Activated gamma-delta T cell treated with Interleukin-2 at 50 U/mL for 16 hours (primary cell): ENCODE measurements at places on chromosomes 4 and X.

DNA sequence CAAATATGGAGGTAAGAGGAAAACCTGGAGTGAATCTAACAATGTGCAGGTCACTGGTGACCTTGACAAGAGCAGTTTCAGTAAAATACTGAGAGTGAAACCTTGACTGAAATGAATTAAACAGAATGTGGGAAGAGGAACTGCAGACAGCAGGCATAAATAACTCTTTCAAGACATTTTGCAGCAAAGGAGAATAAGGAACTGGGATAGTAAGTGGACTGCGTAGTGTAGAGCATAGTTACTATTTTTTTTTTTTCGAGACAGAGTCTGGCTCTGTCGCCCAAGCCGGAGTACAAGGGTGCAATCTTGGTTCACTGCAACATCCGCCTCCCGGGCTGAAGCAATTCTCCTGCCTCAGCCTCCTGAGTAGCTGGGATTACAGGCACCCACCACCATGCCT is 24.0 kb downstream of the RBMX start:
- no peak for DNase-seq

- no peak for DNase-seq
Measured at GRCh38 chr4:39521253-39521919, 5.9 kb downstream of the UGDH start.

DNA sequence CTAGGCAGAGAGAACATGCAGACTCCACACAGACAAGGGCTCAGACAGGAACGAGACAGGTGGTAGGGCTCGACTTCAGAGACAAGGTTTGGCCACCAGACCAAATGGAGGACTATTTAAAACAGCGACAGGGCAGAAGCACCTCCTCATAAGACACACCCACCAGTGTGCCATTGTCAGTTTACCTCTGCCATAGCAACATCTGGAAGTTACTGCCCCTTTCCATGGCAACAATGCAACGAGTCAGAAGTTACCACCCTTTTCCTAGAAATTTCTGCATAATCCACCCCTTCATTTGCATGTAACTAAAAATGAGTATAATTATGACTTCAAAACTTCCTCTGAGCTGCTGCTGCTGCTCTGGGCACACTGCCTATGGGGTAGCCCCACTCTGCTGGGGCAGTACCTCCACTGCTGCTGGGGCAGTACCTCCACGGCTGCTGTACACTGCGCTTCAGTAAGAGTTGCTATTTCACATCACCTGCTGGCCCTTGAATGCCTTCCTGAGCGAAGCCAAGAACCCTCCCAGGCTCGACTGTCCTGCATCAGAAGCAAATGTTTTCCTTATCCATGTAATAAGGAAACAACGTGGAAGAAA is 2222.3 kb upstream of the AGA start:
- no peak for DNase-seq

DNA sequence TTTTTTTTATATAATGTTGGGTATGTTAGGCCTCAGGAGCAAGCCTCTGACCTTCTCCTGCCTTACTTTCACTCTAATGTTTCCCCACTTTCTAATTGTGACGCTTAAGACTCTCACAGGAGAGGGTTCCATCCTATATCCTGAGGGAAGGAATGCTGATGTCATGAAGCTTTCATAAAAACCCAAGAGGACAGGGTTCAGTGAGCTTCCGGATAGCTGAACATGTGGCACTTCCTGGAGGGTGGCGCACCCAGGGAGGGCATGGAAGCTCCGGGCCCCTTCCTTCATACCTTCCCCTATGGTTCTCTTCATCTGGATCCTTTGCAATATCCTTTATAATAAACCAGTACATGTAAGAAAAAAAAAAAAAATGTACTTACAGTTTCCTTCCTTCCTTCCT is 48.0 kb upstream of the TMPRSS11E start:
- DNase-seq, result no peak

DNA sequence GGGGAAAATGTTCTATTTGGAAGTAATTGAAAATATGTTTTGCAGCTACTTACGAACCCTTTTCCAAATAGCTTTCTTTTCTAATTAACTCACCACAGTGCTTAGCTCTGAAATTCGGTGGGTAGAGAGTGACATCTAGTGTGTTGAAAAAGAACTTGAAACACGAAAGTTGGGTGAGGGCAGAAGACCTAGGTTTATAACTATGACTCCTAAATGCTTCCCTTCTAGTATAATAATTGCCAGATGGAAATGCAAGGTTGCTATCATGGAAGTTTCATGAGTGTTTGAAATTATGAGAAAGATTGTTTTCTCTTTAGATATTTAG is 77.3 kb upstream of the NOCT start:
- no peak for DNase-seq

- DNase-seq, result no peak
Measured at GRCh38 chrX:27890611-27891010, 82.8 kb downstream of the MAGEB10 start.

GRCh38 chr4:40238700-40239548 is 42.1 kb downstream of the RHOH start:
- DNase-seq, result peak; percentile 70

GRCh38 chrX:118228041-118228440 is 111.4 kb upstream of the KLHL13 start:
- no peak for DNase-seq

GRCh38 chr4:74969507-74970474 is 36.9 kb downstream of the PARM1 start:
- DNase-seq, result no peak
